ENCODE measurements at places on chromosomes 12 and 14.

- DNase-seq: no peak
Observed at GRCh38 chr12:118591-118990, 52.0 kb downstream of the IQSEC3 start.

DNA sequence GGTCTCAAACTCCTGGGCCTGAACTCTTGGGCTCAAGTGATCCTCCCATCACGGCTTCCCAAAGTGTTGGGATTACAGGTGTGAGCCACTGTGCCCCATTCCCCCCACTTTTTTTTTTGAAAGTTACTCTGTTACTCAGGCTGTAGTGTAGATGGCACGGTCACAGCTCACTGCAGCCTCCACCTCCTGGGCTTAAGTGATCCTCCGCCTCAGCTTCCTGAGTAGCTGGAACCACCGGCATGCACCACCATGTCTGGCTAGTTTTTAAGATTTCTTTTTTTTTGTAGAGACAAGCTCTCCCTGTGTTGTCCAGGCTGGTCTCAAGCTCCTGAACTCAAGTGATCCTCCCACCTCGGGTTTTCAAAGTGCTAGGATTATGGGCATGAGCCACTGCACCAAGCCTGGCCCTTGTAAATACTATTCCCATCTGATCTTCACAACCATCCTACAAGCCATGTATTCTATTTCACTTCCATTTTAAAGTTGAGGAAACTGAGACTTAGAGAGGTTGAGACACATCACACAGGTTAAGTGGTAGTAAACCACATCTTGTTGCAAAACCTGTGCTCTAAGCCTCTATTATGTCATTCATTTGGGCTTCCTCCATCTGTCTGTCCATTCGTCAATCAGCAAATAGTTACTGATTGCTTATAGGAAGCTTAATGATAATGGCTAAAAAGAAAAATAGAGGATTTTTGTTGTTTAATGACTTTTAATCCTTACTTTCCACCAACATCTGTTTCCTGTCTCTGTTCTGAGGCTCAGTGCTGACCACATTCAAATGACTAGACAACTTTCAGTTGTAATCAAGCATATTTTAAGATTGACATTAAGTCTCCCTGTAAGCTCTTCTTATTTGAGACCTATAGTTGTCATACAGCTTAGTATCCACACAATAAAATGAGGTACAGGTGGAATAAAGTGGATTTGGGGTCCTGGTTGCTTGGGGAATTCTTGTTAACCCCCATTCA lies 9.2 kb downstream of the ASCL4 start:
- DNase-seq: no peak

- DNase-seq: no peak
Observed at GRCh38 chr14:93765155-93765554, 23.1 kb downstream of the PRIMA1 start.

DNA sequence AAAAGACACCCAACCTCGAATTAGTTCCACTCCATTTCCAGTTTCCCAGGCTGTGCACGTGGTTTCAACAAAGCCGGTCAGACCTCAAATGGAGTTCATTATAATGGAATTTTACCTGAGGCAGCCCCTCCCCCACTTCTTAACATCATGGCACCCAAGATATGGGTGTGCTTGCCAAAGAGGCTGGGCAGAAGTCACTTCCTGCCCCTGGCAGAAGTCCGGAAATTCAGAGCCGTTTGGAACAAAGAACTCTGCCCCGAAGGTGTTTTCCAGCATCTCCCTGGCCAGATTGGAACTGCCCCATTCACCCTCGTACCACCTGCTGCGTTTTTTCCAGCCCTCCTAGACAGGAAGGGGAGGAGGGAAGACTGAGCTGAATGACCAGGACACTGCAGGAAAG lies 8.2 kb downstream of the VDR start:
- no peak for DNase-seq

GRCh38 chr12:52203079-52203921 lies 11.5 kb upstream of the KRT80 start:
- DNase-seq: peak; percentile 84

DNA sequence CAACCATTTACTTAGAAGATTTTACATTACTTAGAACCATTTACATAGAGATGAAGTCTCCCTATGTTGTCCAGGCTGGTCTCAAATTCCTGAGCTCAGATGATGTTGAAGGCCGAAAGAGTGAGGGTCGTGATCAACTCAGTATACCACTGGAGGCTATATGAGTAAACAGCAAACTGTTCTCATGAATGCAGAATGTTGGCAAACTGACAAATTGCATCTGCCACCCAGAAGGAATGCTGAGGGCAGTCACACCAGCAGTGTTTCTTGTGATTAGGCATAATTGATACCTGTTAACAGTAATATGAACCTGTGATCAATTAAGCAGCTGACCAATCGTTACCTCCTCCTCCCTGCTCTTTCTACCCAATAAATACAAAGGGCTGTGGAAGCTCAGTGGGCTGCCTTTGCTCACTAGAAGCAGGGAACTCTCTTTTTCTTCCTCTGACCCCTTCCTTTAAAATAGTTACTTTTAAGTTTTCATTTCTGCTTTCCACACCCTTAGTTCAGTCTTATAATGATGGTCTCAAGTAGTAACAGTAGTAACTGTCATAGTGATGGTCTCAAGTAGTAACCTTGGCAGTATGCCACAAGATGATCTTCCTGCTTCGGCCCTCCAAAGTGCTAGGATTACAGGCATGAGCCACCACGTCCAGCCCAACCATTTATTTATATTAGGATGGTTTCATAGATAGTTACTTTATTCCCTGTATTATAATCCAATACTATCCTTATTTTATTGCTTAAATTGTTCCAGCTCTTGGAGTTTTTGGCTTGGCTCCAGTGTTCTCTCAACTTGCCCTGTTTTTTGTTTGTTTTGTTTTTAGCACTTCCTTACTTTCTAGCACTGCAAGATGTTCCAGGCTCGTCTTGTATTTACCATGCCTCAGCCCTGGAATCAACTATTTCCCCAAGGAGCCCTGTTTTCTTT lies 25.8 kb downstream of the LIMA1 start:
- DNase-seq: peak; percentile 75

GRCh38 chr12:52186118-52186840 lies 5.5 kb downstream of the KRT80 start:
- peak; percentile 95 for DNase-seq

DNA sequence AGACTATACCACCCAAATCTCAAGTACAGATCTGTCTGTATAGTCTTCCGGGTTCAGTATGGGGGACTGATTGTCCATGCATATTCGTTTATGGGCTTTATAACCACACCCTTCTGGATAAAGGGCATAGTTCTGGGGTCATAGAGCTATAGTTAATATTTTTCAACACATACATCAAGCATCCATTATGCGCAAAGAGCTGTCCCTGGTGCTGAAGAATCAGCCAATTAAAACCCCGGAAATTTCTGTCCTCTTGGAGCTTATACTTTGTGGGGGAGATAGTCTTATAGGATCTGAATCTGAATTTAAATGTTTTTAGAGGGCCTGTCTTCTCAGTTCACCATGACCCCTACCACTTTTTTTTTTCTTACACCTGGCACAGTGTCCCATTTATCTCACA lies 256.7 kb downstream of the SUDS3 start:
- no peak for DNase-seq

DNA sequence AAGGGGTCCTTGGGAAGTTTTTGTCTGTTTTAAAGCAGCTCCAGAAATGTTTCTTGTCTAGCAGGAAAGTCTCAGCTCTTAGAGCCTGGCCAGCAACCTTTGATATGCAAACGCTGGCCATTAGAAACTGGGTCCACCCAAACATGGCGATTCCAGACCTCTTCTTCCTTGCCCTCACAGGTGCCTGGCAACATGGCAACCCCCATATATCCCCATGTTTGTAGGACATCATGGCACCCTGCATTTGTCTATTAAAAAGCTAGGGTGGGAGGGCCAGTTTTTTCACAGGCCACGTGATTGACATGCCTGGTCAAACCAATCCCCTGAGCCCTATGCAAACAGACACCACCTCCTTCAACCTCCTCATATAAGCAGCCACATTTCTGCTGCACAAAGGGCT lies 848.7 kb upstream of the FOXG1 start:
- DNase-seq: no peak

DNA sequence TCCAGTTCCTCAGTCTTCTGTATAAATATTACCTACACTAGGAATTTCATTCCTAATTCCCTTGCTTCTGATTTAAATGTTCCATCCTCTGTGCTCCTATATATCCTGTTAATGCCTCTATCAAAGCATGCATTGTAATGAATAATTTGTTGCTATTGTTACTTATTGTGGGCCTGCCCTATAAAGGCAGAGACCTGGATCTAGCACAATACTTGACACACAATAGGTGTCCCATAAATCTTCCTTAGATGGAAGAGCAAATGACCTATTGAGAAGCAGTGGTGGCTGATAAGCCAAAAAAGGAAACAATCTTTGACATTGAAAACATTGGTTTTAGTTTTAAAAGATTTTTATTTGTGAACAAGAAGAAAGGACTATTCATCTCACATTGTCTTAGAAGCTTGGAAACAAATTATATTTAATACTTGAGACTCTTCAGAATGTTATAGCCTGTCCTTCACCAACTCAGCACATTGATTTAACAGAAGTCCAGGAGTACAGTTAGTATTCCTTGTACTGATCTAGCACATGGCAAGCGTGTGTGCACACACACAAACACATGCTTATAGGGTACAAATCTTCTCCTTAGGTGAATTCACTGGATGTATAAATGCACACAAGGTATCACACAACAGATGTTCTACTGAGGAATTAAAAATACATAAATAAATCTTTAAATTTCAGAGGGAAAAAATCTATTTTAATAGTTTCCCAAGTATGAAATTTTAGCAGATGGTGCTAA lies 135.9 kb downstream of the DUSP6 start:
- no peak for DNase-seq

- DNase-seq: no peak
Observed at GRCh38 chr12:131413471-131413870, 297.4 kb upstream of the SFSWAP start.

DNA sequence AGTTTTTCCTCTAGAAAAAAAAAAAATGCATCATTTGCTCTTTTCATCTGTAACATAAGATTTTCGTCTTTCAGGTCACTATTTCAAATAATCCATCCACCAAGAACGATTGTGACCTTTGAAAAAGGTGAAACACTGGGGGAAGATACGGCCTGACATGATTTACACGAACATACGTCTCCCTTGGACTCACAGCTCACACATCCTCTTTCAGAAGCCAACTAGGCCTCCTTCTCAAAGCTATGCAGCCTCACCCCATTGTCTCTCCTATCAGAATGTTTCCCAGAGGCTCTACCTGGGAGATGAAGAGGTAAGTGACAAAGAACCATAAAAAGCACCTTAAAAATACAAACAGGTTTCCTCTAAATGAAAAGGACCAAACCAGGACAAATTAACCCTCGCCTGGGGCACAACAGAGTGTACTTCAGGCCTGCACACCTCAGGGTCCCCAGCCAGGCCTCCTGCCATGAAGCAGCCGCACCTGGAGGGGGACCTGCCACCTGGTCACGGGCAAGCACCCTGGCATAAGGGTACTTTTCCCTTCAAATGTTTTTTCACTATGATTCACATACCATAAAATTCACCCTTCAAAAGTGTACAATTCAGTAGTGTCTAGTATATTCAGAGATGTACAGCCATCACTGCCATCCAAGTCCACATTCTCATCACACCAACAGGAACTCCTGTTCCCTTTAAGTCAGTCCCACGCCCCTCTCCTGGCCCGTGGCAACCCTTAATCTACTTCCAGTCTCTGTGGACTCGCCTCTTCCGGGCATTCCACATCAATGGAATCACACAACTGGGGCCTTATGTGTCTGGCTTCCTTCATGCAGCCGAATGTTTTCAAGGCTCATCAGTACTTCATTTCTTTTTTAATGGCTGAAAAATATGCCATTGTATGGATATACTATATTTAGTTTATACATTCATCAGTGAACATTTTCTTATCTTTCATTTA lies 5.4 kb downstream of the SLC15A4 start:
- peak; percentile 8 for DNase-seq

- DNase-seq: peak; percentile 40
Observed at GRCh38 chr14:70905301-70905700, 2.0 kb upstream of the PCNX1 start.

DNA sequence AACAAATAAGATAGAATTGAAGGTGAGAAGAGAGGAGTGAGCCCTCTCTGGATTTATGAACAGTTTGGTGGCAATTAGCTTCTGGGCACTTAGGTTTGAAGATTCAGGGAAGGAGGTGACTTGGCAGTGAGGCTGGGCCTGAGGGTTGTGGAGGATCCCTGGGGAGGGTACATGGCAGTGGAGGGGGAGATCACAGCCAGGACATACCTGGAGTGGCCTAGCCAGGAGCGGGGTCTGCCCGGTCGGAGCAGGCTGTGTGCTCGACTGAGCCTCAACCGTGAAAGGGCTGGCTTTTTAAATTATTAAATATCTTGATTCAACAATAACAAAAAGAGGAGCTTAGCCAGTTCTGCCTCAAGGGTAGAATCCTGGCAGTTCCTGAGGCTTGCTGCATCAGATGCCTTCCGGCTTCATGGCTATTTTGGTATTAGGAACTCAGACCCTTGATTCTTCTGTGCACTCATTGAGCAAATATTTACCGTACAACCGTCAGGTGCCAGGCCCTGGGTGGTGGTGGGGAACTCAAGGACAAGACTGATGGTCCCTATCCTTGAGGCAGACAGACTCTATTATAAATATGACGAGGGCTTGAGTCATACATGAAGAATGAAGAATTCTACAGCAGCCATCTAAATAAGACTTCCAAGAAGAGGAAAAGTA lies 73.4 kb downstream of the SPTB start:
- DNase-seq: peak; percentile 95

DNA sequence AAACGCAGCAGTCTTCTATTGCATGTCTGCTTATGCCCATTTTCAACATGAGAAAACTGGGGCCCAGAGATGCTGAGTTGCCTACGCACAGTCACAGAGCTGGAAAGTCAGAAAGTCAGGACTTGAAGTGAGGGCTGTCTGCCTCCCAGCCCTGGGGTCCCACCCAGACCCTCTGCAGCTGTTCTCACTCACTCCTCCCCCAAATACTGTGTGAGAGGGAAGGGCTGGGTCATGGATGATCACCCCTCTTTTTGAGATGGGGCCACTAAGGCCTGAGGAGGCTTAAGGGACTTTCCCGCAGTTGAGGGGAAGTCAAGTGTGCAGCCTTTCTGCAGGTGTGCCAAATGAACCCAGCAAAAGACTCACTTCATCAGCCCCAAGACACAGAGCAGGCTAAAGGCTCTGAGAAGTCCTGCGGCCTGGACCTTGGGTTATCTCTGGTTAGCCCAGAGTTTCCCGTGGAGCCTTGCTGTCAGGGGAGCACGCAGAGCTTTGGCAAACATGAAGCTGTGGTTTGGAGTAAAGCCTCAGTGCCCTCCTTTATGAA lies 18.7 kb downstream of the DTX1 start:
- no peak for DNase-seq

GRCh38 chr14:47439953-47440352 lies 235.5 kb downstream of the MDGA2 start:
- no peak for DNase-seq

DNA sequence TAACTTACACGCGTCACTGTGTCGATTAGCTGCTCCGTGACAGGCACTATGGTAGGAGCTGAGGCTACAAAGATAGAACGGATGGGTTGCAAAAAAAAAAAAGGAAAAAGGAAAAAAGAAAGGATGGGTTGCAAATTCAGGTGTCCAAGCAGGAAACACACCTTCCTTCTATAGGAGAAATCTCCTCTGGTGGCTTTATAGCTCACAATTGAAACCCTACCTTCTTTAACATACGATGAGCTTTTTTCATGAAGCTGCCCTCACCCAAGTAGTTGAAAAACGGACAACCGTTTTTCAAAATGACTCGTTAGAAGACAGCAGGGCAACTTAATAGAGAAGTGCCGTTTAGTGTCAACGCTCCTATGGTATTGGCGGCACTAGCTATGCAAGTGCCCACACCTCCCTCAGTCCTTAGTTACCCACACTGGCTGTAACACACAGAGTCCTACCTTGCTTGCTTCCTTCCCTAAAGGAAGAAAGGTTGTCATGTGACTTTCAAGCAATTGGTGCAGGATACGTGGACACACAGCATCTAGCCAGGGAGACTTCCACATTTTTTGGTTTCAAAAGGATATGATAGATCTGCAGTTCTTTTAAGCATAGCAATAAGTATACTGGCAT lies 682 bp upstream of the TRIP11 start:
- DNase-seq: peak; percentile 80
